ENCODE measurements at places on chromosomes 16 and 17.
A peak's percentile ranks its signal among the peaks of the same experiment; 100 is the strongest.

DNA sequence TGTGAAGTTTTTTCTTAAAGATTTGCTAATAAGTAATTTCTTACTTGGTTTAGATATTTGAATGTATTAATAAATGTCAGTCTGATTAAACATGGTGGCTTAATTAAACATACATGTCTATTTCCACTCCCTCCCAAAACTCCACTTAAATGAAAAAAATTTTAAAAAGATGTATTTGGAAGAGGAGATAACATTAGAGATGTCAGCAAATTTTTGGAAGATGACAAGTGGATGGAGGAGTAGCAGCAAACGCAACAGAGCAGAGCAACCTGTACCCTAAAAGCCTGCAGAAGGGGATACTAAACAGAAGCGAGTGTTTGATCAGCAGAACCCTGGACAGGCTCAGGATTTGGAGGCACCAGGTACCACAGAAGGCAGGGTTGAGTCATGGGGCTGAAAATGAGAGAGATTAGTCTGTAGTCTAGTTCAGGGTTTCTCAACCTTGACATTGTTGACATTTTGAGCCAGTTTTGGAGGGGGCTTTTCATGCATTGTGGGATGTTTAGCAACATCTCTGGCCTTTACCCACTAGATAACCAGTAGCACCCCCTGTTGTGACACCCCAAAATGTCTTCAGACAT, 17.8 kb downstream of the LUC7L3 start:
- DNase-seq = no peak

DNA sequence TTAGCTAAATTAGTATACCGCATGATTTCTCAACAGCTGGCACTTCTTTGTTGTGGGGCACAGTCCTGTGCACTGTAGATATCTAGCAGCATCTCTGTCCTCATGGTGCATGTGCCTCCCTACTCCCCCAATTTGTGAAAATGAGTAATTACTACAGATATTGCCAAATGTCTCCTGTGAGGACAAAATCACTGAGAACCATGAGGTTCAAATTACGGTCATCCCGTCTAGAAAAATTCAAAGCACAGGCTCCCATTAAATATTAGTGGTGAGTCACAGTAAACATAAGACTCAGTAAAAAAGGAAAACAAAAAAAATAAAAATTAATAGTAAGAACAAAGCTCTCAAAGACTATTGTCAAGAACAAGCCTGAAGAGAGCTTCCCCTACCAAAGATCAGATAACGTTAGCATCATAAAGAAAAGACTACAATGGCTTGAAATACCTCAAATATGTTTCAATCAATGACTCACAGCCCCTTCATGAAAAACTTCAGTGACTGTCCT, 57.8 kb downstream of the STH start:
- DNase-seq = no peak

- DNase-seq = no peak
Measured at GRCh38 chr17:42337442-42337841, 49.1 kb downstream of the STAT5A start.

- no peak for DNase-seq
Measured at GRCh38 chr17:2707721-2708584, 3.6 kb downstream of the CLUH start.

DNA sequence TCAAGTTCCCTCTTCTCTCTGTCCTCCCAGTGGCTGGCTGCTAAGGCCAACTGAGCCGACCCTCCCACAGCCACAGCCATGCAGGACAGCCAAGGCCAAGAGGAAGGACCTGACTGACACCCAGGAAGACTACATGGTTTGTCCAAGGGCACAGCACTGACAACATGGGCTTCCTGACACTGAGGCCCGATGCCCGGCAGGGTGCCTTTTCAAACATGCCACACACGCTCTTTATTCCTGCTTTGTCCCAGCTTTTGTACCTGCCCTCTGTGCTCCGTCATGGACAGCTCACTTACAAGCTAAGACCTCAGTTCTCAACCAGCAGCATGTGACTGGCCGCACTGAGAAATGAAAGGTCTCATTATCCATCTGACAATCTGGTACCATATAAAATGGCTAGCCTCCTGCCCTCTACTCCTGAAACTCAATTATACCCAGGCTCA, 45.8 kb downstream of the TEX2 start:
- DNase-seq = no peak

DNA sequence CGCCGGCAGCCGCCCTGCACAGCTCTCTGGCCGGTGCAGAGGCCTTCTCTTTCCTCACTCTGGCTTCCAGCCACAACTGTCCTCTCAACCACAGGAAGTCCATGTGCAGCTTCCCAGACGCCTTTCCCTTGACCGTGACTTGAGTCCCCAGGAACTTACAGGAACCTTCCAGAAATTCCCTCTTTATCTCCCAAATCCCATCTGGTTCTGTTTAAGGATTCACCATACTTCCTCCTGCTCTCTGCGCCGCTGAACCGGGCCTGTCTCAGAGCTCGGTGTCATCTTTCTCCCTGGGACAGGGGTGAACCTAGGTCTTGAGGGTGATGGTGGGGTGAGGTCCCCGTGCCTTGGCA, 65.2 kb upstream of the ZNF469 start:
- DNase-seq = no peak

GRCh38 chr16:47916266-47916665, 239.5 kb downstream of the ABCC12 start:
- no peak for DNase-seq

- no peak for DNase-seq
Measured at GRCh38 chr16:49886554-49887094, 30.7 kb upstream of the ZNF423 start.

- DNase-seq = no peak
Measured at GRCh38 chr16:71920658-71921057, 25.3 kb downstream of the IST1 start.

- no peak for DNase-seq
Measured at GRCh38 chr17:15109608-15110007, 155.5 kb downstream of the PMP22 start.

DNA sequence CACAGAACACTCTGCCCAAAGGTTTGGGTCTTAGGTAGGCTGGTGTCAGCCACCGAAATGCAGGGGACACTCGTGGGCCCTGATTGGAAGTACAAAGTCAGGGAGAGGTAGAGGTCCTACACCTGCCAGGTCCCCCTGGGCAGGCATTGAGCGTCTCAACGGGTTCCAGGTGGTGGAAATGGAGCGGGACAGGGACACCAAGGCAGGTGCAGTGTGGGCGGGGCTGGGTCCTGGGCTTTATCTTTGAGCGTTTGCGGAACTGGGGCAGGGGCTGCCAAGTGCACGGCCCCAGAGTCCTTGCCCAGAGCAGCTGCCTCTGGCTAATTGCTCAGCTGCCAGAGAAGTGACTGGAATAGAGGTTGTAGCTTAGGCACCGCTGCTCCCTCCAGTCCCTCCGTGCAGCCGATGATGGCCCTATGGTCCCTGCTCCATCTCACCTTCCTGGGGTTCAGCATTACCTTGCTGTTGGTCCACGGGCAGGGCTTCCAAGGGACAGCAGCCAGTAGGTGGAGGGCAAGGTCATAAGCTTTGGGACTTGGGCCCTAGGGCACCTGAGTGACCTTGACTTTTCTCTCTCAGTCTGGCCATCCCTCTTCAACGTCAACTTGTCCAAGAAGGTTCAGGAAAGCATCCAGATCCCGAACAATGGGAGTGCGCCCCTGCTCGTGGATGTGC, at the start of gene ZACN:
ZACN (plus strand) TSS at position 323 of the 675 bp plus-strand sequence; CDS start at position 406, 83 bp downstream.
- no peak for DNase-seq

- DNase-seq = no peak
Measured at GRCh38 chr16:84949772-84950436, 61.4 kb downstream of the ZDHHC7 start.

DNA sequence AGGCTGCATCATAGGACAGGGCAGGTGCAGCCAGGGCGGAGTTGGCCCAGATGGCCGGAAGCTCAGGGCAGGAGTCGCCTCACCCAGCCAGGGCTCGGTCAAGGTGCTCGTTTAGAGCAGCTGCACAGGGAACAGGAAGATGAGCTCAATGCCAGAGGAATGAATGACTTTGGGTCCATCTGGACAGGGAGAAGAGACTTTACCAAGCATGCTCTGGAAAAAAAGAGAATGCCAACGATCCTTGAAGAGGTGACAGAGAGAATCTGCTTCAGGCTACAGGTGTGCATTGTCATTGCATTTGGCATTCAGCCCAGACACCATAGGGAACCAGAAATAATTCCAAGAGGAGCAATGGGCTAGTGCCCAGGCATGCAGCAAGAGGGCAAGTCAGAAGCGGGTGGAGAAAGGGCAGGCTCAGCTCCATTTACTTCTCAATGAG, 6.7 kb upstream of the MPP3 start:
- DNase-seq = no peak

DNA sequence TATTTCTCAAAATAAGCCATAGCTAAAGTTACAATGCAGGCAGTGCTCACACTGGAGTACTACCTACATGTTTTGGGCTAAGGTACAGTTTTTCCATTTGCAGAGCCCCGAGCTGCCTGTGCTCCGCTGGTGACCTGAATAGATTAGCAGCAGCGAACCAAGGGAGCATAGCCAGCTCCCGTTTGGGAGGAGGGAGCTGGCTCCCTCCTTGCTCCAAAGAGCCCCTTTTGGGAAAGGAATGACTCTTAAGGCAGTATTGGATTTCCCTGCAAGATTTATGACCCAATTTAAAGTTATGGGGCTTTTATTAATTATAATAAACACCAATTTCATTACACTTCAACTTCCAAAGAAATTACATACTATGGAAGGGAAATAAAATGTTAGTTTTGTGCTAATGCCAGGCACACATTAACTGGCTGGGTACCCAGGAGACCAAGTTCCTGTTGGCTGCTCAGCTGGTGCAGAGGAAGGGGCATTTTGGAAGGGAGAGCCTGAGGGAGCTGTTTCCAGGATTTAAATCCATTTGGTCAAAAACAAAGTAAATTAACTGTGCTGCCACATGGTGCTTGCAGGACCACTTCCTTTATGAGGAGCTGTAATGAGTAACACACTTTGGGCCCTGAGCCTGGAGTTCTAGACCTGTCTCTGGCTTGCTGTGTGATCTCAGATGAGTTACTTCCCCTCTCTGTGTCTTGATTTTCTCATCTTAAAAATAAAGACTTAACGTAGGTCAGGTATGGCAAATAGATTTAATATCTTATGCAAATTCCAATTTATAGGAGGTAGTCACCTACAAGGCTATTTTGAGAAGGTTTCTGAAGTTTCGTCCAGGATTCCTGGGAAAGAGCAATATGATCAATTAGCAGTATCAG, 362.1 kb upstream of the CCL2 start:
- DNase-seq = no peak

DNA sequence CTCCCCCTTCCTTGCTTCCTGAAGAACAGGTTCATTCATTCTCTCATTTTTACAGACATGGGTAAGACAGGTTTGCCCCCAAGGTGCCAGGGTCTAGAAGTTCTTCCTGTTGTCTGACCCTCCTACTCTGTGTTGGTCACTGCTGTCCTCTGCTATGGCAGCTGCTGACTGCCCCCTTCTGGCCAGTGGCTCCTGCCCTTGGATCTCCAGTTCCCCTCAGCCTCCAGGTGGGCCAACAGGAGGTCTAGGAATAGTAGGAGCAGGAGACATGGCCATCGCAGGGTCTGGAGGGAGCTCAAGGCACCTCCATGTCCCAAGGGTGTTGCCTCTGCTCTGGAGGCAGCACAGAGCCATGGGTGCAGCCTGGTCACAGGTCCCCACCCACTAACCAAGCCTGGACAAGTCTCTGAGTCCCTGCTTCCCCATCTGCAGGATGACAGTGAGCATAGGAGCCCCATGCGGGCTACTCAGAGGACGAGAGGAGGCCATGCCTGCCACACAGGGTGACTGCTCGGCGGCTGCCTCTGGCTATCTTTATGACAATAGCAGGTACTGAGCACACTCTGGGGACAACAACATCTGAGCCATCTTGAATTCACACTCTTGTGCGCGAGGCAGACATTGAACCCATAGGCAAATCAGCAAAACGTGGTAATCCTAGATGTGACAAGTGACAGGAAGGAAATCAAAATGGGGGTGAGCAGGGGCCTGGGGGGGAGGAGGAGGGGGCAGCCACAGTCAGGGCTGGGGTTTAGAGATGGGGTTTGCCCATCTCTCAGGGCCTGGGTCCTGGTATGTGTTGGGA, 27.0 kb upstream of the NXPH3 start:
- DNase-seq = no peak

DNA sequence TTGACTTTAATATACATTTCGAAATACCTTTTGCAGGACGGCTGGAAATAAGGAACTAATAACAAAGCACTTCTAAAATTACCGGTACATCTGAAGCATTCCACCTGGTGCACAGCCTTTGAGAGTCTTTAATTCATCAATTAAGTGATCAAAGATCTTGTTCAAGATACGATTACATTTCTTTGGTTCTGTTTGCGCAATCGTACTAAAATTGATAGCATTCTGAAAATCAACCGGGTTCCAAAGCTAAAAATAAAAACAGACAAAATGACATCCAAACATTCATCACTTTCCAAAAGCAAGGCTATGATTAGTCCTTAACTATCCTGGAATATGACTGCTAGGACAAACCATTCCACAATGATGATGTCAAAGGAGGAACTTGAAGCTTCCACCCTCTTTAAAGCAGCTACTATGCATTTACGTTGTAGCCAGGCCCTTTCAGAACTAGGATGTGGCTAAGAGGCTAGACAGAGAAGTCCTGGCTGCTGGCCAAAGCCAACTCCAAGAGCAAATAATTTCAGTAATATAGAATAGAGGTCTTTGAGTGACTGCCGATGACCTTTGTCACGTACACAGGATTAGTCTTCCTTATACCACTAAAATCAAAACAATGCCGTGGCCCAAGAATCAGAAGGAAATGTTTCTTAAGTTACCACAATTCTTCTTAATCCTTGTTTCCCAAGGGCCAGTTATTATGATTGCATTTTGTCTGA, 299.8 kb upstream of the PSMD7 start:
- DNase-seq = no peak

- no peak for DNase-seq
Measured at GRCh38 chr16:29156511-29156910, 171.7 kb downstream of the LAT start.

- peak; percentile 89 for DNase-seq
Measured at GRCh38 chr16:3158510-3159314, 23.9 kb downstream of the ZNF213 start.

DNA sequence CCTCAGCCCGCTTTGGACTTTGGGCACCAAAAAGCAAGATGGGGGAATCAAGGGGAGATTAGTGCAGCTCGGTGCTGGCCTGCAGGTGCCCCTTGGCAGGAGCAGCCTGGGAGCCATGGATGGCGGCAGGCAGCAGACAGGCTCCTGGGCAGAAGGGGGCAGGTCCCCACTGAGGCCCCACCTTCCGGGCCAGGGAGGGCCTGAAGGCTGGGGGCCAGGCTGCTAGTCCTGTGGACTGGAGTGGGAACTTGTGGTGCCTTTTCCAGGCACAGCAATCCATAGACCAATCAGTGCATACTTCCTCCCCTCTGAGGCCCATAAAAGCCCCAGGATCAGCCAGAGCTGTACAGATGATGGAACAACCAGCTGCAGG, 64.0 kb downstream of the USP32 start:
- no peak for DNase-seq

- no peak for DNase-seq
Measured at GRCh38 chr17:64160378-64160777, 30.4 kb upstream of the ERN1 start.

DNA sequence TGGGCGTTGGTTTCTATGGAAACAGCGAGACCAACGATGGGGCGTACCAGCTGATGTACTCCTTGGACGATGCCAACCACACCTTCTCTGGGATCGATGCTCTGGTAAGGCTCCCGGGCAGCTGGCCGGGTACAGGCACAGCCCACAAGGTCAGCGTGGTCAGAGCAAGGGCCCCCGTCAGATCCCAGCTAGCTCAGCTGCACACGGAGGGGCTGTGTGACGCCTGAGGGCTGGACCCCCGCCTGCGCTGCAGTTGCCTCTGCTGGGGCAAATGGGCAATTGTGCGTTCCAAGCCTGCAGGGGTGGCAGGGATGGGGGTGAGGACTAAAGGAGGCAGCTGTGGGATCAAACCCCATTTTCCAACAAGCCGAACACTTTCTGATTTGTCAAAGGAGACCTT, 17.5 kb downstream of the TTYH2 start:
- no peak for DNase-seq

GRCh38 chr16:78199325-78200022, 100.0 kb downstream of the WWOX start:
- DNase-seq = no peak

Data from amniotic stem cell (primary cell).